ENCODE measurements at places on chromosomes 2 and 18. TPM values are rescaled to one million over a fixed set of nuclear protein-coding genes. Genes with fewer than 3 reads are reported as not detected.

- H3K4me1 ChIP-seq = no peaks in the 10 kb centered on the region
- H3K27ac ChIP-seq = no peak overlapping the region
- no peak for DNase-seq
- H3K36me3 ChIP-seq = no peaks in the 10 kb centered on the region
Measured at GRCh38 chr2:53268626-53269025, 499.0 kb upstream of the CHAC2 start.

DNA sequence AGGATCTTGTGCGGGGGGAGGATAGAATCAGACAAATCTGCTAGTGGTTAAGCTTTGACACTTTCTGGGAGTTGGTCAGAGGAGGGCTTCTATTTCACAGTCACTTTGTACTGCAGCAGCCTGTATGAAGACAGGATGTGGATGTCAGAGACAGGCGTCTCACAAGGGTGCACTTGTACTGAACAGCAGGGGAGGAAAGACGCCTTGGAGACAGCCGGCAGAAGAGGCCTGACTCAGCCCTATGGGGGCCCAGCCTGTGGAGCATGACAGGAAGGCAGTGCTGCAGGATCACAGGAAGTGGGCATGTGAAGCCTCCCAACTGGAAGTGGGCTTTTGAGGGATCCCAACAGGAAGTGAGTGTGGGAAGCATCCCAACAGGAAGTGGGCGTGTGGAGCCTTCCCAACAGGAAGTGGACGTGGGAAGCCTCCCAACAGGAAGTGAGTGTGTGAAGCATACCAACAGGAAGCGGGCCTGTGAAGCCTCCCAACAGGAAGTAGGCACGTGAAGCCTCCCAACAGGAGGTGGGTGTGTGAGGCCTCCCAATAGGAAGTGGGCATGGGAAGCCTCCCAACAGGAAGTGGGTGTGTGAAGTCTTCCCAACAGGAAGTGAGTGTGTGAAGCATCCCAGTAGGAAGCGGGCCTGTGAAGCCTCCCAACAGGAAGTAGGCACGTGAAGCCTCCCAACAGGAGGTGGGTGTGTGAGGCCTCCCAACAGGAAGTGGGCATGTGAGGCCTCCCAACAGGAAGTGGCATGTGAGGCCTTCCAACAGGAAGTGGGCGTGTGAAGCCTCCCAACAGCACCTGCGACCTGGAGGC is 212.3 kb downstream of the SNTG2 start:
- H3K4me3 ChIP-seq = no peak overlapping the region
- peaks cover 13% of the 10 kb centered on the region for H3K4me1 ChIP-seq
- H3K27me3 ChIP-seq = no peaks in the 10 kb centered on the region
- peak overlapping the region; percentile 89 for H3K27ac ChIP-seq

DNA sequence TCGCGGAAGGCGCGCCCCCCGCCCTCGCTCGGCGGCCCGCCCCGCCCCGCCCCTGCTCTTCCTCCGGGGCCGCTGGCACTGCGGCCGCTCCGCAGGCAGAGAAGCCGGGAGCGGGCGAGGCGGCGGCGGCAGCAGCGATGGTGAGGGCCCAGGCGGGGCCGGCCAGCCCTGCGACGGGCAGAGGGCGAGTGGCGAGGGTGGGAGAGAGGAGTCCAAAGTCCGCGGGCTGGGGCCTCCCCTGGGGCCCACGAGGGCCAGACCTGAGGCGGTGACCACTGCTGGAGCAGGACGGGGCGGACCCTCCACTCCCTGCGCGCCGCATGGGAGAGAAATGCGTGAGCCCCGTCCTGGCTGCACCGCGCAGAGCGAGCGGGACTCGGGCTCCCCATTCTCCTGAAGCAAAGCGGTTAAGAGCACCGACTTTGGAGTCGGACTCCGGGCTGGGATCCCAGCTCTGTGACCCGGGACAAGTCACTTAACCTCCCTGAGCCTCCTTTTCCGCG is at the start of gene VAMP5:
TSS of gene VAMP5 (plus strand) at position 78 of the 503 bp plus-strand sequence. CDS start at position 138, 60 bp downstream.
- H3K27ac ChIP-seq = peak within 1 kb of the TSS; percentile 93
- peaks cover 23% of the 10 kb centered on the region for H3K36me3 ChIP-seq
- H3K4me3 ChIP-seq = peak within 1 kb of the TSS; percentile 89

- H3K27me3 ChIP-seq = peaks cover 4% of the 10 kb centered on the region
- H3K4me3 ChIP-seq = no peak overlapping the region
- H3K27ac ChIP-seq = no peak overlapping the region
- no peak for DNase-seq
- H3K36me3 ChIP-seq = no peaks in the 10 kb centered on the region
Measured at GRCh38 chr2:168988755-168989154, 42.4 kb downstream of the ABCB11 start.

DNA sequence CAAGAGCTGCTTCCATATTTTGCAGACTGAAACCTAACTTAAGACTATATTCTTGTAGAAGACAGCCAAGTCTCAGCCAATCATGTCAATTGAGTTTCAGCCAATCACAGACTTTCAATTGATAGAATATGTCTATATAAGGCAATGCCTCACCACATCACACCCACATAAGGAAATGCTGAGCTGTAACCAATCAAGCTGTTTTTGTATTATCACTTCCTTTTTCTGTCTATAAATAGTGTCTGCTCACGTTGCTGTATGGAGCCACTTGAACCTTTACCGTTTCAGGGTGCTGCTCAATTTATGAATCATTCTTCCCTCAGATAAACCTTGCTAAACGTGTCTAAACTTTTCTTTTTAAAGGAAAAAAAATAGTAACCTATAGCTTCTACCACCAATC is 1554.4 kb upstream of the LRRTM1 start:
- no peaks in the 10 kb centered on the region for H3K4me1 ChIP-seq
- H3K4me3 ChIP-seq = no peak overlapping the region
- DNase-seq = no peak
- no peak overlapping the region for H3K27ac ChIP-seq
- no peaks in the 10 kb centered on the region for H3K27me3 ChIP-seq
- H3K36me3 ChIP-seq = no peaks in the 10 kb centered on the region

- H3K27ac ChIP-seq = peak overlapping the region; percentile 87
- peaks cover 62% of the 10 kb centered on the region for H3K4me1 ChIP-seq
- DNase-seq = peak; percentile 48
- peaks cover 37% of the 10 kb centered on the region for H3K36me3 ChIP-seq
- no peaks in the 10 kb centered on the region for H3K27me3 ChIP-seq
- H3K4me3 ChIP-seq = peak overlapping the region; percentile 77
Measured at GRCh38 chr18:12838178-12838634, 45.8 kb downstream of the PTPN2 start.

DNA sequence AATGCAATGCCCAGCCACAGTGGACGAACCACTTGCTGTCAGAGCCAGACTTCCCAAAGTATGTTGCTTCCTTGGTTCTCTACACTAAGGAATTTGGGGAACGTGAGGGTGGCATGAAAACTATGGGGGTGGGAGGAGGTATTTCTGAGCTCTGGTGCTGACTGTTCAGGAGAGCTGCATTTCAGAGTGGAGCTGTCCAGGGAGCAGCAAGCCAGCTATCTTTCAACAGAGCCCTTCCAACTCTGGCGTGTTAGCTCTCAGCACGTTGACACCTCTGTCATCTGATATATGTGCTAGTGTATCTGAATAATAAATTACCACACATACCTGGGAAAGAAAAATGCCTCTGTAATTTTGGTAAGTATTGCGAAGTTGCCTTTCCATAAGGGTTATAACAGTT is 66.1 kb downstream of the SAP130 start:
- H3K36me3 ChIP-seq = peaks cover 37% of the 10 kb centered on the region
- no peaks in the 10 kb centered on the region for H3K4me1 ChIP-seq
- H3K4me3 ChIP-seq = no peak overlapping the region
- H3K27me3 ChIP-seq = no peaks in the 10 kb centered on the region

DNA sequence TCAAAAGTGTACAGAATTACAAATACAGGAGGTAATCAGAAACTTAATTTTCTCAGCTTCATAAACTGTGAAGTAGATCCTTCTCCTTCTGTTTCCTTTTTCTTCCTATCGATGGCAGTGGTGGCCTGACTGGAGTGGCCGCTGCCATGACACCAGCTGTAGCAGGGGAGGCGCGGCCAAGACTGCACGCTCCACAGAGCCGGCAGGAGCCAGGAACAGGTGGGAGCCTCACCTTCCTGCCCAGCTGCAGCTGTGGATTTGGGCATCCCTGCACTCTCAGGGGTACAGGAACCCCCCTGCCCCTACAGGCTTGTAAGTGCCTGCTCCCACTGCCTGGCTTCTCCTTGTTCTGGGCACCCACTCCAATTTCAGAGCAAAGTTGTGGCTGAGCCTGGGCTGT is 76.1 kb downstream of the EPB41L3 start:
- peaks cover 6% of the 10 kb centered on the region for H3K27me3 ChIP-seq
- DNase-seq = no peak
- no peaks in the 10 kb centered on the region for H3K36me3 ChIP-seq

GRCh38 chr2:177078855-177079254 is 133.7 kb upstream of the HNRNPA3 start:
- no peak overlapping the region for H3K4me3 ChIP-seq
- peaks cover 23% of the 10 kb centered on the region for H3K27me3 ChIP-seq
- H3K27ac ChIP-seq = no peak overlapping the region
- DNase-seq = no peak
- no peaks in the 10 kb centered on the region for H3K4me1 ChIP-seq

GRCh38 chr2:136029149-136029548 is 43.7 kb upstream of the DARS1 start:
- H3K4me3 ChIP-seq = no peak overlapping the region
- peaks cover 4% of the 10 kb centered on the region for H3K4me1 ChIP-seq
- no peak overlapping the region for H3K27ac ChIP-seq
- no peak for DNase-seq

GRCh38 chr2:97957432-97958183 is 38.1 kb downstream of the TMEM131 start:
- peaks cover 30% of the 10 kb centered on the region for H3K4me1 ChIP-seq
- no peak overlapping the region for H3K27ac ChIP-seq
- H3K27me3 ChIP-seq = no peaks in the 10 kb centered on the region
- no peak overlapping the region for H3K4me3 ChIP-seq
- no peak for DNase-seq

GRCh38 chr18:46250084-46250811 is 146.1 kb downstream of the HAUS1 start:
- DNase-seq = peak; percentile 81
- peak overlapping the region; percentile 75 for H3K4me3 ChIP-seq
- peak overlapping the region; percentile 97 for H3K27ac ChIP-seq
- peaks cover 56% of the 10 kb centered on the region for H3K4me1 ChIP-seq
- H3K36me3 ChIP-seq = peaks cover 55% of the 10 kb centered on the region

- H3K27me3 ChIP-seq = no peaks in the 10 kb centered on the region
- peak overlapping the region; percentile 56 for H3K27ac ChIP-seq
- peaks cover 51% of the 10 kb centered on the region for H3K36me3 ChIP-seq
- DNase-seq = no peak
Measured at GRCh38 chr2:216188956-216189355, 79.8 kb downstream of the XRCC5 start.

- no peaks in the 10 kb centered on the region for H3K36me3 ChIP-seq
- no peaks in the 10 kb centered on the region for H3K27me3 ChIP-seq
- no peak overlapping the region for H3K27ac ChIP-seq
- no peak for DNase-seq
Measured at GRCh38 chr18:7637269-7637668, 70.2 kb downstream of the PTPRM start.

GRCh38 chr18:14089781-14090180 is 42.5 kb downstream of the ZNF519 start:
- no peak overlapping the region for H3K27ac ChIP-seq
- H3K4me3 ChIP-seq = no peak overlapping the region
- H3K4me1 ChIP-seq = no peaks in the 10 kb centered on the region

- H3K36me3 ChIP-seq = no peaks in the 10 kb centered on the region
- H3K27me3 ChIP-seq = peaks cover 35% of the 10 kb centered on the region
- DNase-seq = no peak
- no peak overlapping the region for H3K4me3 ChIP-seq
- no peak overlapping the region for H3K27ac ChIP-seq
Measured at GRCh38 chr2:70381235-70381634, 79.4 kb upstream of the FAM136A start.

GRCh38 chr2:239811806-239812560 is 213.2 kb downstream of the NDUFA10 start:
- no peaks in the 10 kb centered on the region for H3K4me1 ChIP-seq
- DNase-seq = peak; percentile 29
- no peaks in the 10 kb centered on the region for H3K36me3 ChIP-seq

- H3K27me3 ChIP-seq = no peaks in the 10 kb centered on the region
- H3K4me1 ChIP-seq = peaks cover 50% of the 10 kb centered on the region
- no peak for DNase-seq
- no peak overlapping the region for H3K4me3 ChIP-seq
- peaks cover 24% of the 10 kb centered on the region for H3K36me3 ChIP-seq
Measured at GRCh38 chr2:36960773-36961172, 5.6 kb downstream of the STRN start.

DNA sequence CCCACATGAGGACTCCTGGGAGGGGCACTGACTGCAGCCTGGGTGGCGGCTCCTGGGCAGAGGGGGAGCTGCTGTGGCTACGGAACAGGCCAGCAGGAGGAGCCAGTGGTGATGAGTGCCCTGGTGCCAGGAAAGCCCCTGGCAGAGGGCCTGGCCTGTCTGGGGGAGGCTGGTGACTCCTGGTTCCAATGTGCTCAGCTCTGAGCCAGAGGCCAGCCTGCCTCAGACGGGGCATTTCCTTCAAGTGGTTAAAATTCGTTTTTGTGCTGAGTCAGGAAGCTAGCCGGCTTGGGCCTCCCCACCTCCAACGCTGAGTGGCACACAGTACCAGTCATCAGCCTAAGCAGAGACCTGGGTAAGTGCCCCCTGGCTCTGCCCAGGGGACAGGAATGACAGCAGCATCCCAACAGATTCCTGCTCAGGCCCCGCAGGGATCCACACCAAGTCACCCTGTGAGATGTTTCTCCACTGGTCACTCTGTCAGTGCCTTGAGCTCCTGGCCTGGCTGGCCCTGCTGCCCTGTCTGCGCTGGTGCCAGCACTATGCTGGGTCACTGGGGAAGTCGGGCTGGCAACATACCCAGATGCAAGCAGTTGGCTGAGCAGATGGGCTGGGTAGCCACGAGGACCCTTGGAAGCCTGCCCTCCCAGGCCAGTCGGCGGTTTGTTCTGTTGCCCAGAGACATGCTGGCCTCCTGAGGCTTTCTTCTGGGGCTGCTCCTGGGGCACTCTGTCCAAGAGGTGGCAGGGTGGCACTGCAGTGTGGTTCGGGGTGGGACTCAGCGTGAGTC is 7.1 kb upstream of the KLF11 start:
- H3K4me1 ChIP-seq = peaks cover 9% of the 10 kb centered on the region
- no peaks in the 10 kb centered on the region for H3K36me3 ChIP-seq
- DNase-seq = no peak
- no peak overlapping the region for H3K4me3 ChIP-seq

DNA sequence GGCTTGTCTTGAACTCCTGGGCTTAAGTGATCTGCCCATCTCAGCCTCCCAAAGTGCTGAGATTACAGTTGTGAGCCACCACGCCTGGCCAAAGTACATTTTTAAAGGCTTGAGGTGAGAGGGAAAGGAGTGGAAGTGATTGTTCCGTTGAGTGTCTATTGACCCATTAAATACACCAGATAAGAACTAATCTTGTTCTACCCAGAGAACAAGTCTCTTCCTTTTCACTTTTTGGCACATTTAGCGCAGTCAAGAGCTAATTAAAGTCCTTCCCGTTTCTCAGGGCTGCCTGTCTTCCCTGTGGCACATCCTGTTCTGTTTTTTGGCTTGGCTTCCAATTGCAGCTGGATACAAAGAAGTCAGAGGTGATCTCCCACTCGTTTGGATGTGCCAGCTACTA is 172.3 kb downstream of the ALPK2 start:
- H3K27ac ChIP-seq = no peak overlapping the region
- H3K27me3 ChIP-seq = peaks cover 10% of the 10 kb centered on the region
- no peak overlapping the region for H3K4me3 ChIP-seq
- no peak for DNase-seq
- H3K4me1 ChIP-seq = no peaks in the 10 kb centered on the region

GRCh38 chr2:150429384-150429961 is 58.0 kb downstream of the RND3 start:
- no peak overlapping the region for H3K4me3 ChIP-seq
- H3K36me3 ChIP-seq = no peaks in the 10 kb centered on the region
- no peaks in the 10 kb centered on the region for H3K4me1 ChIP-seq
- H3K27ac ChIP-seq = no peak overlapping the region
- DNase-seq = no peak
- H3K27me3 ChIP-seq = no peaks in the 10 kb centered on the region

The PLB1 gene
- total RNA-seq = 1.2 TPM

The DYSF gene
- total RNA-seq = 8.9 TPM

The CLEC4F gene
- not detected for total RNA-seq

The SEPTIN10 gene
- total RNA-seq = 0.54 TPM

The SERPINB7 gene
- total RNA-seq = not detected

The RFX8 gene
- 1.0 TPM for total RNA-seq

Measured in activated CD8-positive, alpha-beta memory T cell treated with anti-CD3 and anti-CD28 coated beads, Interleukin-2, amount 10 ng/mL, durations not matched to agents 7 days and 5 days (primary cell).